ENCODE measurements at places on chromosomes 3 and 15.

- DNase-seq: no peak
Measured at GRCh38 chr3:142088522-142088921, 60.8 kb downstream of the TFDP2 start.

- no peak for DNase-seq
Measured at GRCh38 chr3:139120086-139121056, 75.7 kb upstream of the PRR23C start.

- no peak for DNase-seq
Measured at GRCh38 chr15:95470997-95471689, 859.4 kb upstream of the NR2F2 start.

DNA sequence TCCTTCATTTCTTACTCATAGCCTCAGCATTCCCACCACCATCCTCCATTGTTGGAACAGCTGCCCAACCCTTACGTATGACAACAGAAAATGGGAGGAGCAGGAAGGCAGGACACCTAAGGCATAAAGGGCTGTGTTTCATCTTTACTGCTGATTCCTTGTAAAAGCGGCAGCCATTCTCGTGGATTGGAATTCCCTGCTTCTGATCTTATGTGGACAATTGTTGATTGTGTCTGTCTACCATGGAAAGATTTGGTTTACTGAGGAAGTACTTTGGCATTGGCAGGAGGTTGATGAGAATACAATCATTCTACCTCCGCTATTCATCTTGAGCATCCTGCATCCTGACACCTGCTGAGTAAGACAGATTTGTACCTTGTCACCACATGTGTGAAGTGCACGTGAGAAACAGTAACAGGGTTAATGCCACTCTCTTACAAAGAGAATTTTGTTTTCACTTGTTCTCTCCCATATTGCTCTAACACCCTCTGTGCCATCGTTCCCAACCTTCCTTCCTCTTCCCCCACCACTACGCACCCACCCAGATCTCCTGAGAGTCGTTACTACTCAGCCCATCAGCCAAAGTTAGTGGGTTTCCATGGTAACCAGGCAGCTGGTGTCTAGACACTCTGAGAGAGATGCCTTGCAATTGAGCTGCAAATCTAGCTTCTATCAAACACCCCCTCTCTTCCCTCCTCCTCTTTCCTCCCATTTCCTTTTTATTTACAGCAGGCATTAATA, 75.7 kb downstream of the GAP43 start:
- no peak for DNase-seq

GRCh38 chr3:32226875-32227500, 11.5 kb upstream of the CMTM8 start:
- DNase-seq: peak; percentile 11

DNA sequence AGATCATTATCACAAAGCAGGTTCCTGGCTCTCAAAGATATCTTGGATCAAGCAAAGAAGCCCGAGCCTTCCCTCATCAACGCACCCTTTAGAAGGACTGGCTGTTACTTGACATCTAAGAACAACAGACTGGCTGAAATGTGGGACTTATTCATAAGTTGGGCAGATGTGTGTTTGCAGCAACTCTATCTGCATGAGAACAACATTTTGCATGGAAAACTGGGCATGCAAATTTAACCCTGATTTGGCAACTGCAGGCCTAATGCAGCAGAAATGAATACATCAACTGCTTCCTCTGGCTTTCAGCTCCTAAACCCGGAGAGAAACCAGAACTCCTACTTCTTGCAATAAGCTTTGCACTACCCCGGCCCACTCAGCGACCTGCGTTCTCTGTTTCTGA, 35.0 kb upstream of the FOXP1 start:
- DNase-seq: no peak

DNA sequence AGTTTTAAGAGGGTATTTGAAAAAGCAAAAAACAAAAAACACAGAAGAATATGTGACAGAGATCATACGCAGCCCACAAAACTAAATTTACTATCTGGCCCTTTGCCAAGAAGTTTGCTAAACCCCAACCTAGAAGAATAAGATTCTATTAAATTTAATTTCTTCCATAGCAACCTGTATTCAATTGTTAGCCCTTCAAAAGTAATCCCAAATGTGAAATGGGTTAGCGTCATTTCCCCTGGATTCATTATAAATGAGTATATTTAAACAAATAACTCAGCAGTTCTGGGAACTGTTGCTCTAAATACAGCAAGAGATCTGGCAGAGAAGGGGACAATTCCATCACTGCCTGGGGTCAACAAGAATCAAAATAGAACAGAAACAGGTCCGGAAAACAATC, 56.8 kb downstream of the CERS3 start:
- DNase-seq: no peak

- no peak for DNase-seq
Measured at GRCh38 chr3:194168994-194169393, 33.0 kb downstream of the HES1 start.

- DNase-seq: no peak
Measured at GRCh38 chr3:2697589-2697988, 412.6 kb downstream of the IL5RA start.

DNA sequence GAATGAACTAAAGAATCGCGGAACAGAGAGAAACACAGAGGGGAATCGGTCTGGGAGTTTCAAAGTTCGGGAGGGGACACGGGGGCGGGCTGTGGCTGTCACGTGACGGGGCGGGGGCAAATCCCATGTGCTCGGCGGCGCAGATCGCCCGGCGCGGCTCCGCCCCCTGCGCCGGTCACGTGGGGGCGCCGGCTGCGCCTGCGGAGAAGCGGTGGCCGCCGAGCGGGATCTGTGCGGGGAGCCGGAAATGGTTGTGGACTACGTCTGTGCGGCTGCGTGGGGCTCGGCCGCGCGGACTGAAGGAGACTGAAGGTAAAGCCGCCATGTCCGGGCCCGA, at the start of gene EIF4G1:
Gene EIF4G1 (plus strand): TSS at position 244 of the 337 bp plus-strand sequence. CDS start 1,191 bp downstream, outside the sequence.
- peak; percentile 71 for DNase-seq

- DNase-seq: no peak
Measured at GRCh38 chr3:155420881-155421486, 127.5 kb upstream of the STRIT1 start.

DNA sequence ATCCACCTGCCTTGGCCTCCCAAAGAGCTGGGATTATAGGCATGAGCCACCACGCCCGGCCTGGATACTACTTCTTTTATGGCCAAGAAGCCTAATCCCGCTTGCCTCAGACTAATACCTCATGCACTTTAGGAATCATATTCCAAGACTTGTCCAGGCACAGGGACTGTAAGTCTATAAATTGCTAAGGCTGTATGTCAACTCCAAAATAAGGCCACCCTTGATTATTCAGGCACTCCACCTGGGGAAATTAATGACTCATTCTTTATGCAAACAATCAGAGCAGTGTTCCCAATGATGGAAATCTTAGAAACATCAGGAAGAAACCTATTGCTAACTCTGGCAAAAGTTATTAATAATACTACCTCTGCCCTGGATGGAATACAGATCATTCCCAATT, 98.4 kb downstream of the ERC2 start:
- no peak for DNase-seq

GRCh38 chr3:52469001-52469400, 13.6 kb downstream of the NISCH start:
- no peak for DNase-seq

DNA sequence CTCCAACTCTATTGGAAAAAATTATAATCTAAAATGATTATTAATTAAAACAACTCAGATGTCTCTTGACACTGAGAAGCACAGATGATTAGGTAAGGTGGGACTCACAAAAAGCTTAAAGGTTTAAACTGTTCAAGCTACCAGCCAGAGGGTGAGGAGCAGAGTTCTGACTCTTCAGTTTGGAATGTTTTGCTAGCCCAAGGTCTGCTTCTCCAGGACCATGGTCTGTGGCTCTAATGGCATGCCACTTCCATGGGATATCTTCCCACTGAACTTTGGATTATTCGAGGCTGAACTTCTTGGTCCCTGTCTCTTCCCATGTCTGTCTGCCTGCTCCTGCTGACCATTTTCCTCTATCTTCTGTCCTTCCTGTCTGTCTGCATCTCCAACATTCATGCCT, 49.2 kb downstream of the CACNA2D3 start:
- no peak for DNase-seq

DNA sequence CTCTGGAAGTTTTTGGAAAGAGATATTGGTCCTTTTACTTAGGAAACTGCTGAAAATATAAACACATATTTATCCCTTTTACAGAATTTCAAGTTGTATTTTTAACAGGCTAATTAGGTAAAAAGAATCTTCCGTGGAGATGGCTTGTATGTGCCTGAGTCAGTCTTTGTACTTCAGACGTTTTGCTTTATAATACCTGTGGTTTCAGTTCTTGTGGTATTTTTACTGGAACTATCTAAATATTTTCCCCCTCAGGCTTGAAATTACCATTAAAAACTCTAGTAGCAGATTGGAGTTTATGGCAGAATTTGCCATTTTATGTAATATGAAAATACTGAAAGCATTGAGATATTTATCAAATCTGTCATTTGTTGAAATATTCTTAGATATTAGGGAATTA, 151.6 kb upstream of the CGNL1 start:
- DNase-seq: no peak

DNA sequence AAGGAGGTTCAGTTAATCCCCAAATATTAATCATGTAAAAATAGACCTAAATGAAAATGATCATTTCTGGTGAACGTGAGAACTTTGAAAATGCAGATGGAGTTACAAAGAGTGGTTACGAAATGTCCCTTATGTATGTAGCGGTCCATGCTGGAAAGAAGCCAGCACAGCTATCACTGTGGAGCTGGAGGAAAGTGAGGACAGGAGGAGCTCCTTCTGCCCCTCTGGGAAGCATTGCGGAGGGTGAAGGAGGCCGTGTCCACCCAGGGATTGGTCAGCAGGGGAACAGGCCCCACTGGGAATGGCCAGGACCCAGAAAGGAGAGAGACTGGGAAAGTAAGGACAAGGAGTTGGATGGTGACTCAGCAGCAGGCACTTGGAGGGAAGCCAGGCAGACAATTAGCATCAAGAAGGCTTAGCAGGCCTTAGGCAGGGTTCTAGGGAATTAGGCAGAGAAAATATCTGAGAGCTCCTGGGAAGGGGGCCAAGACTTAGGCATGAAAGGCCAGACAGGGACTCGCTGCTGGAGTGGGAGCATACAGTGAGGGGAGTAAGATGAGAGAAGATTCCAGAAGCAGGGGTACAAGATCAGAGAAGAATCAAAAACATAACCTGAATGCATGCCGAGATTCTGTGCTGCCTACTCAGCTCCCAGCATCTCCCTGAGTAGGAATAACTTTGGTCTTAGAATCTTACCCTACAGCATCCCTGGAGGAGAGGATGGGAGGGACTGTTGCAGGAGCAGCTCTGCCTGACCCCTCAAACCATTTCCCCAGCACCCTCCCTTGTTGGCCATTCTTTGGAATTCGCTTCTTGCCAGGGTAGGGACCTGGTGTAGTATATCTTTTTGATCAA, 171.0 kb upstream of the UMPS start:
- DNase-seq: peak; percentile 77

DNA sequence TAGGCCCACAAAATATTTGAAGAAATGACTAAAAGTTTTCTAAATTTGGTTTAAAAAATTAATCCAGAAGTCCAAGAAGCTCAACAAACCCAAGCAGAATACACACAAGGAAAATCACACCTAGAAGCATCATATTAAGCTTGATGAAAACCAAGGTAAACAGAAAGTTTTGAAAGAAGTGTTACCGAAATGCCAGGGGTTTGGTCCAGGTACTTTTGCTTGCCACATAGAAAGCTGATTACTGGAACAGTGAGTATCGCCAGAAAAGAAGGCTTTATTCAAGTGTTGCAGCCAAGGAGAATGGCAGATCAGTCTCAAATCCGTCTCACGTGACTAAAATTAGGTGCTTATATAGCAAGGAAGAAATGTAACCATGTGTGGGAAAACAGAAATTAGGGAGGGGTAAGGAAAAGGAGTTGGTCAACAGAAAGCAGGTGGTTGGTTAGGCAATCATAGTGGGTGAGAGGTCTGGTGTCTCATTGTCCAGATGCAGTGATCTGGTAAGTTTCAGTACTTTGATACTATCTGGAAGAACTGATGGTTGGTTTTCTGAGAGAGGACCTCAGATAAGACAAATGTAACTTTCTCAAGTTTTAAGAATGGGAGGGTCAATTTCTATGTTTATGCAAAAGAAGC, 96.9 kb upstream of the MYRIP start:
- no peak for DNase-seq

DNA sequence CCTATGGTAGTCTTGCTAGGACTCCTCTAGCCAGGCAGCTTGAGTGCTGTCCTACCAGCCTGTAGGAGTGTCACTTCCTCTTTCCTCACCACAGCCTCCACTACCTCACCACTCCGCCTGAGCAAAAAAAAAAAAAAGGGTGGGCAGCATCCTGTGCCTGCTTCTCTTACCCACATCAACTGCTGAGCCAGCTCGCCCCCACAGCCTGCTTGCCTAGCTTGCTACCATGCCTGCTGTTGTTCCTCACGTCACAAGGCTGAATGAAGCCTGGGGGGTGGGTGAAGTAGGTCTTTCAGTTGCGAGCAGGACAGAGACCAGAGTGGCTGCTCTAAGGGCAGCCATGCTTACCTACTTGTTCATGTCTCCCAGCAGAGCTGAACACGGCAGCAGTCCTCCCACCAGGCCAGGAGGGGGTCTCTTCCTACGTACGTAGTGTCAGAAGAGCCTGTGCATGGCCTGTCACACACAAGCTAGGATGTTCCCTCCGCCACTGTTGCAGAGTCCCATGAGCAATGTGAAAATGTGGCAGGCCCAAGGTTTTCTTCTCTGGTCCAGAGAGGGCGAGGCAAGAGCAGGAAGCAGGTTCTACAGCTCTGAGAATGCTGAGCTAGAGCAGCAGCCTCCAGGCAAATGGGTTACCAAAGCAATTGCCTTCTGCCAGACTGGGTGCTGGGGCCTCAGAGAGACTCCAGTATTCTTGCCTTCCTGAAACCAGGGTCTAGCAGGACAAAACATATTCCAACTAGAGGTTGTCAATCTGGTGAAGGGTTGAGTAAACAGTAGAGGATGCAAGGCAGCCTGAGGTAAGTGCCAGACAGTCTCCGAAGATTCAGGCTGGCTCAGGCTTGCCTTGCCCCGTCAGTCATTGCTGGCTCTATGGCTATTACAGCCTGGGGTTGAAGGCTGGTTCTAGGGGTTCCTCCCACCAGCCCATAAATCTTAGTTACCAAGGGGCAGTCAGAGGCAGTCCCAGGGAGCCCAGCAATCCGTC, 8.1 kb downstream of the PPM1M start:
- DNase-seq: no peak

- no peak for DNase-seq
Measured at GRCh38 chr3:15220056-15220455, 14.0 kb downstream of the CAPN7 start.

Measured in pulmonary artery endothelial cell (primary cell).